ENCODE measurements at places on chromosomes 3 and 15. TPM values are rescaled to one million over a fixed set of nuclear protein-coding genes. Genes with fewer than 3 reads are reported as not detected.

DNA sequence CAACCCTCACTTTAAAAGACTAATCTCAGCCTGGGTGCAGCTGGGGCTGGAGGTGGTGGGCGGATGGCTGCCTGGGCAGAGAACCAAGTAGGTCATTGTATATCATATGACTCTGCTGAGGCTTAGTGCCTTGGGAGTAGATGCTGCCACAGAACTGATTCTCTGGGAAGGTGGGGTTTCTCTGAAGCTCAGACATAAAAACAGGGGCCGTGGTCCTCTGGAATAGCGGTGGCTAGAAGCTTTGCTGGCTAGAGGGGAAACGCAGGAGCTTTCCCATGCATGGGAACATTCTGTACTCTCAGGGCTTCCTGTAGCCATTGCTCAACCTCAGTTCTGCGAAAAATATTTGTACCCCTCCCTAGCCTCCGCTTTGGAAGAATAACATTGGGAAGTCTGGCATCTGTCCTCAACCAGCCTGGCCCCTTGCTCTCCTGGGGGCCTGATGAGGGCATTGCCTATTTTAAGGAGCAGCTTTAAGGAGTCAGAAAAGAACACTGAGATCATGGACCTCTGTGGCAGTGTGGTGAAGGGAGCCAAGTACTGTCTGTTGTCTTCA, 14.7 kb downstream of the TIMP4 start:
- no peak for DNase-seq
- no peaks in the 10 kb centered on the region for H3K36me3 ChIP-seq
- no peak overlapping the region for H3K27ac ChIP-seq
- no peaks in the 10 kb centered on the region for H3K4me1 ChIP-seq
- H3K27me3 ChIP-seq, result no peaks in the 10 kb centered on the region
- no peak overlapping the region for H3K4me3 ChIP-seq

The CHRNA5 gene
- total RNA-seq, result 11.5 TPM

The CGNL1 gene
- 11.8 TPM for total RNA-seq

DNA sequence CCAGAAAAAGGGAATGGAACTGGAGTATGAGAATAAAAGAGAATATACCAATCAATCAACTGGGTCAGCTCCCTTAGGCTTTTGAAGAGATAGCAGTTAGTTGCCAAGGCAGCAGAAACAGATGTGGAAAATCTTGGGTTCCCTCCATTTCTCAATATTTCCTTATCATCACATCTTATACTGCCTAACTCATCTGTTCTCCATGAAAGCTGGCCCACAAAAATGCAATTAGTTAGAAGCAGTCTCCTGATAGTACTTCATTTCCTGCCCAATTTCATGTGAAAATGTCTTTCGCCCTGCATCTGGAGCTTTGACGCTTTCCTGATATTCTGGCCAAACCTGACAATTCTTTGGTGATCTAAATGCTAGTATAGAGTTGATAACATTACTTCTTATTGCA, 30.1 kb upstream of the SPTSSB start:
- no peak overlapping the region for H3K27ac ChIP-seq
- no peak for DNase-seq
- no peaks in the 10 kb centered on the region for H3K27me3 ChIP-seq
- no peak overlapping the region for H3K4me3 ChIP-seq
- H3K4me1 ChIP-seq, result peaks cover 17% of the 10 kb centered on the region

- no peaks in the 10 kb centered on the region for H3K27me3 ChIP-seq
- peaks cover 3% of the 10 kb centered on the region for H3K36me3 ChIP-seq
- peak overlapping the region; percentile 91 for H3K27ac ChIP-seq
- no peak overlapping the region for H3K4me3 ChIP-seq
- peaks cover 28% of the 10 kb centered on the region for H3K4me1 ChIP-seq
Measured at GRCh38 chr3:110753516-110753915, 318.1 kb upstream of the NECTIN3 start.

The ADAMTS9 gene
- 13.6 TPM for total RNA-seq

All from type B pancreatic cell (in vitro differentiated cells).